ENCODE measurements at places on chromosomes 6 and 20.

GRCh38 chr6:24918641-24919055, 17.1 kb downstream of the RIPOR2 start:
- DNase-seq: no peak

DNA sequence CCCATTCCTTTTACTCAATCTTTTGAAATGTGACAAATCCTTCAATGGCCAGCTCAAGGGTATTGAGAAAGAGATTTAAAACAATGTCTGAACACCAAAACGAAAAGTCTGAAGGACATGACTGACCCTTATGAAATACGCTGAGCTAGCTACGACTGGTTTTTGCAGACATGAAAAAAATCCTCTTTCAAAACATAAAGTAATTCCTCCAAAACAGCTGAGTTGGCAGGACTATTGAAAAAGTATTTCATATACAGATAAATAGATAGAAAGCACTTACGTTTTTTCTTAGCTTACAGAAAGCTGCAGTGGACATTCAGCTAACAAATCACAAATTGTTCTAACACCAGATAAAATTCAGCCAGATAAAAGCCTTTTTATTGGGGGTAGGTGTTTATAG, 702.7 kb upstream of the AGPAT4 start:
- no peak for DNase-seq

- DNase-seq: peak; percentile 34
Observed at GRCh38 chr20:667351-668034, 8.1 kb downstream of the SCRT2 start.

DNA sequence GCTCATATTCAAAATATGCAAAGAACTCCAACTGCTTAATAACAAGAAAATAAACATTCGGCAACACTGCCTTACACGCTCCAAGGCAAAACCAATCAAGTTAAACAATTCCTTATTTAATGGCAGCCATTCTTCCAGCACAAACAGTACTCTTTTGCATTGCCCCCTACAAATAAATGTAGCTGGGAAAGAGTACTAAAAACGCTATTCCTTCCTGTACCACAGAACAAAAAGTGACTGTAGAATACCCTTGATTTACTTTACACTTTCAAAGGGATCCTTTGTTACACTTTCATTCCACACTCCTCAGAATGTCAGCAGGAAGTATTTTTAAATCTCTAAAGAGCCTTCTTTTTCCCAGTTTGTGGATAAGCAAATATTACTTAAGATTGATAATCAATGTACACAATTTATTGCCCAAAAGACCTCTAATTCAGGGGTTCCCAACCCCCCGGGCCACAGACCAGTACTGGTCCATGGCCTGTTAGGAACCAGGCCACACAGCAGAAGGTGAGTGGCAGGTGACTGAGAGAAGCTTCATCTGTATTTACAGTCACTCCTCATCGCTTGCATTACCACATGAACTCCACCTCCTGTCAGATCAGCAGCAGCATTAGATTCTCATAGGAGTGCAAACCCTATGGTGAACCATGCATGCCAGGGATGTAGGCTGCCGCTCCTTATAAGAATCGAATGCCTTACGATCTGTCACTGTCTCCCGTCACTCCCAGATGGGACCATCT, 51.6 kb downstream of the MBOAT1 start:
- no peak for DNase-seq

GRCh38 chr6:14384175-14384949, 266.8 kb downstream of the CD83 start:
- DNase-seq: no peak

DNA sequence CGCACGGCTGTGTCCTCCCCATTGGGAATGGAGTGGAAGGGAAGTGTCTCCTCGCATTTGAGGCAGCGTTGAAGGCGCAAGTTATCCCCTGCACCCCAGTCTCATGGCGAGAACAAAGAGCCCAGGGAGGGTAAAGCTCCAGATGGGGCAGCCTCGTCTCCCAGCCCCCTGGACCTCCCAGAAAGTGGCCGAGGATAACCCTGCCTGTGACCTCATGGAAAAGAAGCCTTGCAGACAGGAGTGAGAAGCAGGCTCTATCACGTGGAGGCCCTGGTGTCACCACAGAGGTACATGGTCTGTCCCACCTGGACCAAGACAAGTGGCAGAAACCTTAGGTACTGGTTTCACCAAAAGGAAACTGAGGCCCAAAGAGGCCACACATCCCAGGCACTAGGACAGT, 134.8 kb upstream of the RPS6KA2 start:
- no peak for DNase-seq

GRCh38 chr6:52995913-52996645, 995 bp upstream of the GSTA4 start:
- peak; percentile 91 for DNase-seq

- DNase-seq: peak; percentile 54
Observed at GRCh38 chr6:152268846-152269442, 368.2 kb downstream of the SYNE1 start.

DNA sequence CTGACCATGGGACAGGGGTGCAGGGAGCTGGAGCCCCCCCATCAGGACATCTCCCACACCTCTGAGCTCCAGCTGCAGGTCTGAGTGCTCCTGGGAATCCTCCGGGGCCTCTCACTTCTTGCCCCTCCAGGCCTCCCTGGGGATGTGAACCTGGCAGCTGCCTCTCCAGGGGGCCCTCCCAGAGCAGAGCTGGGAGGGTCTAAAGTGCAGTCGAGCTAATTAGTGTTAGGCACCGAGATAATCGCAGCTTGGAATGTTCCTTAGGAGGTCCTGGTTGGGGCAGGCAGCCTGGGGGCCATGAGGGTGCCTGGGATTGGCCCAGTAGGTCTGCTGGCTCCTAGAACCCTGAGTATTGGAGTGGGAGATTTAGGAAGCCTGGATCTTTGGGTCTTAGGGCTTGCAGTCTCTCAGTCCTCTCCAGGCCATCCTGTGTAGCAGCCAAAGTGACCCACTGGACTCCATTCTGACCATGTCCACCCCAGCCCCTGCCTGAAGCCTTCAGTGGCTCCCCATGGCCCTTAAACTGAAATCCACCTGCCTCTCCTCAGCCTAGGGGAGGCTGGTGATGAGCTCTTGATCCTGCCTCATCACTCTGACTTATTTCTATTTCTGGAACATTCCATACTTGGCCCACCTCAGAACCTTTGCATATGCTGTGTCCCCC, 26.0 kb downstream of the CEBPB start:
- no peak for DNase-seq

DNA sequence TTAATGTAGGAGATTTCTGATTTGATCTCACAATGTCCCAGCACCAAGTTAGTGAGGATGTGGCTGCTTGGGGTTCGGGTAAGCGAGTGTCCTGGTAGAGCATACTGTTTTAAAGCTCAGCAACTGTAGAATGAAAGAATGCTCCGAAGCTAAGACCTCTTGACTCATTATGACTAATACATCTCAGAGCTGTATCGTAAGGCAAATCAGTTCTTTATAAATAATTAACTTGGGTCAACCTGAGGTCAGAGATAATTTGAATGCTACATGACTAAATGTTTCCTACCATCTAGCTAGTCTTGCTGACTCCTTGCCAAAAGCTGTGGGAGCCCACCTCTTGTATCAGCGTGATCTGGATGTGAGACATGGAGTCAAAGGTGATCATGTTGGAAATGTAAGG, 128.8 kb upstream of the PDE7B start:
- DNase-seq: peak; percentile 94

- no peak for DNase-seq
Observed at GRCh38 chr20:1627200-1627550, 7.4 kb upstream of the SIRPB1 start.

DNA sequence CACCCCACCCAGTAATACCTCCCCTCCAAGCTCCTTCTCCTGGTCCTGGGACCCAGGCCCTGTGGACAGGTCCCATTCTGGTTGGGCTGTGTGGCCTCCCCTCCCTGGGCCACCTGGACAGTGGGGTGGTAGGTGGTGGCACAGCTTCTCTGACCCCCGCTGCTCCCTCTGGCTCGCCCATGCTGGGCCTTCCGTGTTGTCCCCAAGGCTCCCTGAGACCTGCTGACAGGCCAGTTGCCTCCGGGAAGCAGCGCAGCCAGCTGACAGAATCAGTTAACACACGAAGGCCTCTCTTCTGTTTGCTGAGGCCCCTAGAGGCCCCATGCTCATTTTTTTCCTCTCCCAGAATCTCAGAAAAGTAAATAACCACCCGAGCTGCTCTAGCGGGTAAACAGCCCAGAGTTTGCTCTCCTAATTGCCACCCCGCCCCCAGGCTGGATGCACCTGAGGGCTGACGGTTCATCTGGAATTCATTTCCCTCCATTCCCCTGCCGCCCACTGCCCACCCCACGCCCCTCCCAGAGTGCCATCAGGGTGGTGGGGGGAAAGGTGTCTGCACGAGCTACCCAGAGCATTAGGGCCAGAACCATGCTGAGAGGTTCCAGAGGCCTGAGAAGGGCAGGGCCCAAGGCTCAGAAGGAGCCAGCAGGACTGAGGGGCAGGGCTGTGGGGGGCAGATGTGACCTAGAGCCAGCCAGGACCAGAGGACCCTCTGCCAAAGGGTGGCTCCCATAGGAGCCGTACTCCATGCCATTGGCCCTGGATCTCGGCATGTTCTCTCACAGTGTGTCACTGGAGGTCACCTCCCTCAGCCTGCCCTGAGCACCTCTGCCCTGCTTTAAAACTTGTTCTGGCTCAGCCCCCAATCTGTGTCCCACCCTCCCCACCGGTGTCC, 157.5 kb downstream of the GRM4 start:
- no peak for DNase-seq

DNA sequence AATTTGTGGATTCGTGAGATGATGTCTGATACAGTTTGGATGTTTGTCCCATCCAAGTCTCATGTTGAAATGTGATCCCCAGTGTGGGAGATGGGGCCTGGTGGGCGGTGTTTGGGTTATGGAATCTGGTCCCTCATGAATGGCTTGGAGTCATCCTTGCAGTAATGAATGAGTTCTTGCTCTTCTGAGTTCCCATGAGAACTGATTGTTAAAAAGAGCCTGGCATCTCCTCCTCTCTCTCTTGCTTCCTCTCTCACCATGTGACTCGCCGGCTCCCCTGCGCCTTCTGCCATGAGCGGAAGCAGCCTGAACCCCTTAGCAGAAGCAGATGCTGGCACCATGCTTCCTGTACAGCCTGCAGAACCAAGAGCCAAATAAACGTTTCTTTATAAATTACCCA, 30.5 kb upstream of the RPP40 start:
- no peak for DNase-seq

GRCh38 chr6:67839818-67840217, 795.3 kb upstream of the ADGRB3 start:
- no peak for DNase-seq

- DNase-seq: peak; percentile 90
Observed at GRCh38 chr6:15132854-15133670, 112.8 kb upstream of the JARID2 start.

DNA sequence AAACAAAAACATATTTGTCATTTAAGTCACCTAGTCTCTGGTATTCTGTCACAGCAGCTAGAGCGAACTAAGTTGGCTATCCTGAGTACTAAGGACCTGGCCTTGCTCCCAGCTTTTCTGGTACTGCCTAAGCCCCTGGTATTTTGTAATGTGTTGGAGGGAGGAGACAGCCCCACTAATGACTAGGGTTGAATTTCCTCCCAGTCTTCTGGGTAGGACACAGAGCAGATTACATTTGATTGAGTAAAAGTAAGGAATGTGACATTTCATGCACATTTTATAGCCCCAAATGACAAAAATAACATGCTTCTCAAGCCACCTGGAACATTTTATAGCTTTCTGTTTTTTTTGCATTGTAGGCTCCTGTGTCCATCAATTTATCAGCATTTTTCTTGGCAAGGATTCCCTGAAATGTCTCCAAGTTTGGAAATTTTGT, 47.9 kb upstream of the DDR1 start:
- peak; percentile 54 for DNase-seq

DNA sequence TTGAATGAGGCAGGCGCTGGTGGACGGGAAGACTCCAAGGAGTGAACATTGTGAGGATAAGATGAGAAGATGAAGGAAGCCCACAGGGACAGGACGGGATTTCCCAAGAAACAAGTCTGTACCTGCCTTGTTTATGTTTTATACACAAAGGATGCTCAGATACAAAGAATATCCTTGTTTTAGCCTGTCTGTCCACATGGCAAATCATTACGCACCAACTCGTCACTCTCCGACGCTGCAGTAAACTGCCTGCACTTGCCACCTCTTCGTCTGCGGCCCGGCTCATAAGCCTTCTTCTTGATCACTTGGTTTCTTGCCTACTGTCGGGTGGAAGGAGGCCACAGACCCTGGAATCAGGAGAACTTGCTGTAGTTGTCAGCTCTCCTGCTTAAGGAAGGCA, 85.4 kb downstream of the CD83 start:
- DNase-seq: no peak

GRCh38 chr6:22298475-22298890, 1.6 kb upstream of the PRL start:
- peak; percentile 62 for DNase-seq

DNA sequence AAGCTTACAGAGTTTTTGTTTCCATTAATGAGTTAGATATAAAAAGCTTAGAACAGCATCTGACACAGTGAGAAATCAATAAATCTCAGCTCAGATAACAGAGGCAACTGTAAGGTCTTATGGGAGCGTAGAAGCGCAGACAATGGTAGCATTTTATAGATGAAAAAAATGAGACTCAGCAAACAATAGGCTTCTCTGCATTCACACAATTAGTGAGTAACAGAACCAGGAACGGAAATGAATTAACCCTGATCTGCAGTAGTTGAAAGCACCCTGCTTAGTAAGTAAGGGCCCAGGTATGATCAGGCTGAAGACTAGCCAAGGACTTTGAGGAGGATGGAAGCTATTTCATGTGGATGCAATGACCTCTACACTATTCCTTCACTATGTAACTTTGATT, 147.2 kb upstream of the EYA4 start:
- DNase-seq: no peak

- DNase-seq: no peak
Observed at GRCh38 chr6:117272032-117272866, 6.9 kb downstream of the VGLL2 start.

- DNase-seq: no peak
Observed at GRCh38 chr20:7608250-7608649, 332.0 kb downstream of the HAO1 start.

- no peak for DNase-seq
Observed at GRCh38 chr6:111660531-111660930, 54.9 kb upstream of the TRAF3IP2 start.

GRCh38 chr6:34875292-34876213, 12.3 kb downstream of the TAF11 start:
- no peak for DNase-seq

DNA sequence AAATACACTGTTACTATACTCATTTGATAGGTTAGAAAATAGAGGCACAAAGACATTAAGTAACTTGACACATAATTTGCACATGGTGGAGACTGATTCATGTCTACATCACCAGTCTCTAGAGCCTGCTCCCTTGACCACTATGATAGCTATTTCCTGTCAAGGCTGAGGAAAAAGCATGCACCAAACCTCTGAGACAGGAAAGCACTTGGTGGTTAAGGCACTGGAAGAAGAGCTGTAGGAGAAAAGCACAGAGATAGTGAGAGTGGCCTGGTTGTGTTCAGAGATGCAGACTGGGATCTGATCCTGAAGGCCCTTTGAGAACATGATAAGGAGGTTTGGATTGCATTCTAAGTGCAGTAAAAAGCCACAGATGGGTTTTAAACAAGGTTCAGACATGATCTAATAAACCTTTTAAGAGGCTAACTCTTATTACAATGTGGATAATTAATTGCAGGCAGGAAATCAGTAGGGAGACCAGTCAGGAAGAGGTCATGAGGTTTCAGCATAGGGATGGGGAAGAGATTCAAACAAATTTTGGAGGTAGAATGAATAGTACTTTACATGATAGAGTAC, 168.9 kb downstream of the PHF3 start:
- DNase-seq: peak; percentile 95

GRCh38 chr6:21342501-21342900, 251.1 kb upstream of the SOX4 start:
- DNase-seq: no peak

GRCh38 chr6:106927531-106928398, 46.8 kb downstream of the CD24 start:
- DNase-seq: peak; percentile 21

All from IMR-90 (cell line).